ENCODE measurements at places on chromosomes 13 and 19. TPM values are rescaled to one million over a fixed set of nuclear protein-coding genes. Genes with fewer than 3 reads are reported as not detected.

DNA sequence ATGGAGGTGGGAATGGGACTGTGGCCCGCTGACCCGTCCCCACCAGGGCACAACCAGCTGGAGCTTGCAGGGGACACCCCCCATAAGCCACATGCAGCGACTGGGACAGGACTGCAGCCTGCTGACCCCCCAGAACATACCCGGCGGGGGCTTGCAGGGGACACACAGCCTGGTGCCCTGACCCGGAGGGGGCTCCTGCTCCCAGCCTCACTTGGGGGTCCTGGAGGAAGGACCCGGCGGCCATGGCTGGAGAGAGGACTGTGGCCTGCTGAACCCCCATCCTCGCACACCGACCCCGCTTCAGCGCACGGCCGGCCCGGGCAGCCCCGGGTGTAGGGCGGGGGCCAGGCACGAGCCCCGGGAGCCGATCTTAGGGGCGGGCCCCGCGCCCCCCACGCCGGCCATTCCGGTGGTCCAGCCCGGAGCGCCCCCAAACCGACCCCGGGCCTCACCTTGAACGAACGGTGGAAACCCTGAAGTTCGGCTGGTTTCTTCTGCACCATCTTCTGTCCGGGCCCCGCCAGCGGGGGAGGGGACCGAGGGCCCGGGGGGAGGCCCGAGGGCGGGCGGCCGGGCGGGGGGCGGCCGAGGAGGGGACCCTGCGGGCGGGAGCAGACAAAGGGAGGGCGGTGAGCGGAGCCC lies 574 bp downstream of the MKNK2 start:
- DNase-seq, result no peak

- DNase-seq, result no peak
These were observed 219.4 kb downstream of the KLF5 start for GRCh38 chr13:73278186-73278585.

DNA sequence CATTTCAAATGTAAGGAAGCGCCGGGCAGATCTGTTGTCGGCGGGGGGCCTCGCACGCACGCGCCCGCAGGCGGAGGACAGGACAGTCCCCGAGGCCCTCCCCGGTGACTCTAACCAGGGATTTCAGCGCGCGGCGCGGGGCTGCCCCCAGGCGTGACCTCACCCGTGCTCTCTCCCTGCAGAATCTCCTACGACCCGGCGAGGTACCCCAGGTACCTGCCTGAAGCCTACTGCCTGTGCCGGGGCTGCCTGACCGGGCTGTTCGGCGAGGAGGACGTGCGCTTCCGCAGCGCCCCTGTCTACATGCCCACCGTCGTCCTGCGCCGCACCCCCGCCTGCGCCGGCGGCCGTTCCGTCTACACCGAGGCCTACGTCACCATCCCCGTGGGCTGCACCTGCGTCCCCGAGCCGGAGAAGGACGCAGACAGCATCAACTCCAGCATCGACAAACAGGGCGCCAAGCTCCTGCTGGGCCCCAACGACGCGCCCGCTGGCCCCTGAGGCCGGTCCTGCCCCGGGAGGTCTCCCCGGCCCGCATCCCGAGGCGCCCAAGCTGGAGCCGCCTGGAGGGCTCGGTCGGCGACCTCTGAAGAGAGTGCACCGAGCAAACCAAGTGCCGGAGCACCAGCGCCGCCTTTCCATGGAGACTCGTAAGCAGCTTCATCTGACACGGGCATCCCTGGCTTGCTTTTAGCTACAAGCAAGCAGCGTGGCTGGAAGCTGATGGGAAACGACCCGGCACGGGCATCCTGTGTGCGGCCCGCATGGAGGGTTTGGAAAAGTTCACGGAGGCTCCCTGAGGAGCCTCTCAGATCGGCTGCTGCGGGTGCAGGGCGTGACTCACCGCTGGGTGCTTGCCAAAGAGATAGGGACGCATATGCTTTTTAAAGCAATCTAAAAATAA lies 18.2 kb downstream of the IL17D start:
- peak; percentile 75 for DNase-seq

DNA sequence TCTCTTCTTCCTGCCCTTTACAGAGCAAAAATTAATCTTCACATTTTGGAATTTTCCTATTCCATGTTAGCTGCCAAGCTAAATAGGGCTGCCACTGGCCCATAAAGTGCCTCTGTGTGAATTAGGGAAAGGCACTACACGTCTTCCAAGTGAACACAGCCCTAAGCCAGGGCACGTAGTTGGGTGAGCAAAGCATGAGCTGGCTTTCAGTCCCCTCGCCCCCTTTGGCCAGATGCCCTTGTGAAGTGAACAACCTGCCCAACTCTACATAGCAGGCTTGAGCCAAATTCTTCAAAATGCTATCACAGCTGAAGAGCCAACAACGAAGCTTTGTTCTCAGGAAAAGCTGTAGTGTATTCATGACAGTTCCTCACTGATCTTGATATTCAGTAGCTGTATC lies 213.1 kb downstream of the OXGR1 start:
- no peak for DNase-seq

The TYROBP gene
- total RNA-seq, result not detected

The GSX1 gene
- not detected for total RNA-seq

The ZNF222 gene
- total RNA-seq, result 5.4 TPM

The CRTC1 gene
- 0.79 TPM for total RNA-seq

The A1BG gene
- total RNA-seq, result 4.6 TPM
